ENCODE measurements at places on chromosomes 11 and 22.

- no peak for DNase-seq
These were observed 5.9 kb downstream of the SLC43A3 start for GRCh38 chr11:57421066-57421465.

- DNase-seq, result peak; percentile 75
These were observed 741 bp upstream of the TMEM179B start for GRCh38 chr11:62786318-62787004.

DNA sequence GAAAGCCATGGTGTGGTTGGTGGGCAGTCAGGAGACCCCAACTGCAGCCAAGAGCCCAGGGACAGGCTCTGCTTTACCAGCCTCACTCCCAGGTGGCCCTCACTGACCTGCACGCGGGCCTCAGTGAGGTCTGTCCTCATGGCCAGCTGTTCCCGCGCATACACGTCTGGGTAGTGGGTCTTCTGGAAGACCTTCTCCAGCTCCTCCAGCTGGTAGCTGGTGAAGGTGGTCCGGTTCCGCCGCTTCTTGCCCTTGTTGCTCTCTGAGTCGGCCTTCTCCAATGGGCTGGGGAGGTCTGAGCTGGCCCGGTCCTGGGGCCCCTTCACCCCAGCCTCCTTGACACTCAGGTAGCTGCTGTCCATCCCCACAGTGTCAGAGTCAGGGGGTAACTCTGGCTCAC lies 34.7 kb downstream of the ALX4 start:
- no peak for DNase-seq

- DNase-seq, result no peak
These were observed 2.4 kb downstream of the C1QTNF4 start for GRCh38 chr11:47591764-47592163.

DNA sequence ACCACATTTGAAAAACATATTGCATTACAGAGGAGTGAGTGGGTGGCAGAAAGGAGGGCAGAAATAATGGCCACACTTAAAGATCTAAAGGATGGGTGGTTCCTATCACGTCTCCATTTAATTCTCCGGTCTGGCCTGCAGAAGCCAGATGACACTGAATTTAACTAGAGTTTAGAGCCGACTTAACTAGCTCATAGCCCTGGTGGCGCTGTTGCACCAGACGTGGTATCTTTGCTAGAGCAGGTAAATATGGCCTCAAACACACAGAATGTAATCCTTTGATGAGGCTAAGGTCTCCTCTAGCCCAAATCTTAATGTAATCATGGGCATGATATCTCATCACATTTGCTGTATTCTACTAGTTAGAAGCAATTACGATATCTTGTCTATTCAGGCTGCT lies 51.5 kb upstream of the GAL start:
- DNase-seq, result peak; percentile 61

DNA sequence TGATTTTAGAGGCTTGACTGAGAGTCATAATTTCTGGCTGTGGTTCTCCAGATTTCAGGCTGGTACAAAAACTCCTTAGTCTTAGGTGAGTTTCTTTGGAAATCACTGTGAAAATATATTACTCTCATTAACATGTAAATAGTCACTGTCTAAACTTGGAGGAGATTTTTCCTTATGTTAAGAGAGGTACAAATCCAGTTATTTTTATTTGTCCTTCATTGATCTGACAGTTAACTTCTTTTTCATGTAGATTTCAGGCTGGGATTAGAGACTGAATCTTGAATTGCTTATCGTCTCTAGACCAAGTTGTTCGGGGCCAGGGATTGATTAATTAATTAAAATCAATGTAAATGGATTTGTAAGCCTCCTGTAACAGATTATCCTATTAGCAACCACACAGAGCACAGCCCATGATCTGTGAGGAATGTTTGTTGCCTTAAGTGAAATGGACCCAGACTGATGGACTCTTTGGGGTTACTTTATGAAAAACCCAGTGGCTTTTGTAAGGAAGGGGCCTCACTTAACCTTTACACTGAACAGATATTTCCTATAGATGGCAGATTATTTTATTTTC lies 21.1 kb downstream of the TEAD1 start:
- DNase-seq, result no peak

- no peak for DNase-seq
These were observed 49.4 kb downstream of the LRRC74B start for GRCh38 chr22:21094911-21095772.

DNA sequence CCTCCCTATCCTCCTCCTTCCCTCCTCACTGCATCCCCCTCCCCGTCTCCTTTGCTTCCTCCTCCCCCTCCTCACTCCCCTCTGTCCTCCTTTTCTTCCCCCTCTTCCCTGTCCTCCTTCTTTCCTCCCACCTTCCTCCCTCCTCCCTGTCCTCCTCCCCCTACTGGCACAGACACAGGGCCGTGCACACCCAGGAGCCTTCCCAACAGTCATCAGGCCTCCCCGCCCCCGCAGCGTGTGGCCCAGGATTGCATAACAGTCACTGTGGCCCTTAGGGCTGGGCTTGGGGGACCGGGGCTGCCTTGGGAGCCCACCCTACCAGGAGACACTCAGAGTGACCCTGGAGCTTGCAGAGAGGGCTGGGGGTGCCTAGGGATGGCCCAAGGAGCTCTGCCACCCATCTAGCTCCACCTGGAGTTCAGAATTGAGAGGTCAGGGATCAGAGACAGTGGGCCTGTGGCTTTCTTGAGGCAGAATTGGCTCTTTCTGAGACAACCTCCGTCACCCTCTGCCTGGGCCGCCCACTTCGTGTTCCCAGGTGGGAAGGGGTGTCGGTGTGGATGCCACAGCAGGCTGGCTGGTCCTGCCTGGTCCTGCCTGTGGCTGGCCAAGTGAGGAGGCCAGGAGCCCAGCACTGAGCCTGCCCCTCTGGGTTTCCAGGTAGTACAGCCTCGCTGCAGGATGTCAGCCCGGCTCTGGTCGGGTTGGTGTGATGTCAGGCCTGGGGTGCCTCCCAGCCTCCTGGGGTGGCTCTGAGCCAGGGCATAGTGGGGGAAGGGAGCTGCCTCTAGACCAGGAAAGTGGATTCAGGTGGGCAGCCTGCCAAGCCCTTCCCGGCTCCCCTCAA lies 1.6 kb downstream of the SPI1 start:
- no peak for DNase-seq

Data from brain microvascular endothelial cell (primary cell).